Liver (tissue), 10 donors: ENCODE measurements at places on chromosomes 16 and 17. TPM values are rescaled to one million over a fixed set of nuclear protein-coding genes. Genes with fewer than 3 reads are reported as not detected.

DNA sequence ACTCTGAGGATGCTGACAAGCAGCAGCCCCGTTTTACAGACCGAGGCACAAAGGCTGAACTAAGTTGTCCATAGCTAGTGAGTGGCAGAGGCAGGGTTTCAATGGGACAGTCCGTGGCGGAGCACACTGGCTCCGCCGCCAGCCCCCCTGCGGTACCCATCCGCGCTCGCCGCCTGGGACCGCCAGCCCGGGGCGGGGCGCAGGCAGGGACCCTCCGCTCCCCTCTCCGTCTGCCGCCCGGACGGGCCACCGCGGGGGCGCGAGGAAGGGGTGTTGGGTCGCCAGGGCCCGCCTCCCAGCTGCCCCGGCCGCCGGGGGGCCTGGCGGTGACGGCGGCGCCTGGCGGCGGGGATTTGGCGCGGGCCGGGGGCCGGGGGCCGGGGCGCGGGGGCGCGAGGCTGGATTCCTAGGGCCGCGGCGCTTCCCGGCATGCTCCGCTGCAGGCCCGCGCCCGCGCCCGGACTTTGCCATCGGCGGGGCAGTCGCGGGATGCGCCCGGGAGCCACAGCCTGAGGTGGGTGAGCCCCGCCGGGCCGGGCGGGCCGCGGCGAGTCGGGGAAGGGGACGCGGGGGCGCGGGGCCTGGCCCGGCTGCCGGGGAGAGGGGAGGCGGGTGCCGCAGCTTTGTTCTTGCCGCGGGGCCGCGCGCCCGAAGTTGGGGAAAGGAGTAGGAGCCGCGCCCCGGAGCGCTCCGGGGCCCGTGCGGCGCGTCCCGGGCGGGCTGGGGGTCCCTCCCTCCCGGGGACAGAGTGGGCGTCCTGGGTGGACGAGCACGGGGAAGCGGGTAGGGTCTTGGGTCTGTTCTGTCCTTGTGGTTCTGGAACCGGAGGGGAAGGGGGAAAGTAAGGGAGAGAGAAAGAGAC is at the start of gene TMEM98:
Gene TMEM98 (plus strand): TSS at position 430 of the 862 bp plus-strand sequence. CDS start 3,376 bp downstream, outside the sequence.
- peak; percentile 59 for DNase-seq

DNA sequence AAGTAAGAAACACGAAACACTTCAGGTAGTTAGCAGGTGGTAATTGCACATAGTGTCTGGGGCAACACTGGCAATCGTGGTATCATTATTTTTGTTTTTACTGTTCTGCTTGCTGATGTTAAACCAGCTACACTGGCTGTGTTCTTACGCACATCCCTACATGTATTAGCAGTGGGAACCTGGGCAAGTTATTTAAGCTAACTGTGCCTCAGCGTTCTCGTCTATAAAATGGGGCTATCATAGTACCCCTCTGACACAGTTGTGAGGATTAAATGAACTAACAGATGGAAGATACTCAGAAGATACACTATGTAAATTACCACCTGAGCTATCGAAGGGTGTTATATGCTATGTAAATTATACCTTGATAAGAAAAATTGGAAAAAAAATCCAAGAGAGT is 117.4 kb downstream of the SNX29 start:
- no peak for DNase-seq

DNA sequence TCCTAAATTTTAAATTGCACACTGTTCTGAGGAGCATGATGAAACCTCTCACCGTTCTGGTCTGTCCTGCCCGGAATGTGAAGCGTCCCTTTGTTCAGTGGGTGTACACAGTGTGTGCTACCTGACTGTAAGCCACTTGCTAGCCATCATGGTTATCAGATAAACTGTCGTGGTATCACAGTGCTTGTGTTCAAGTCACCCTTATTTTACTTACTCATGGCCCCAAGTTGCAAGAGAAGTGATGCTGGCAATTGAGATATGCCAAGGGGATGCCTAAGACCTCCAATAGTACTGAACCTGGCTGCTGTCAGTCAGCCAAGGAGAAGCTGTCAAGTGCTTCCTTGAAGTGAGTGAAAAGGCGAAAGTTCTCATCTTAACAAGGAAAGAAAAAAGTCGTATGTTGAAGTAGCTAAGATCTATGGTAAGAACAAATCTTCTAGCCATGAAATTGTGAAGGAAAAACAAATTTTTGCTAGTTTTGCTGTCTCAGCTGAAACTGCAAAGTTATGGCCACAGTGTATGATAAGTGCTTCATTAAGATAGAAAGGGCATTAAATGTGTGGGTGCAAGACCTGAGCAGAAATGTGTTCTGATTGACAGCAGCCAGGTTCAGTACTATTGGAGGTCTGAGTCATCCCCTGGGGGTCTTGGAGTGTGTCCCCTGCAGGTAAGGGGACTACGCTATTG is 5.8 kb downstream of the PIK3R6 start:
- peak; percentile 27 for DNase-seq

DNA sequence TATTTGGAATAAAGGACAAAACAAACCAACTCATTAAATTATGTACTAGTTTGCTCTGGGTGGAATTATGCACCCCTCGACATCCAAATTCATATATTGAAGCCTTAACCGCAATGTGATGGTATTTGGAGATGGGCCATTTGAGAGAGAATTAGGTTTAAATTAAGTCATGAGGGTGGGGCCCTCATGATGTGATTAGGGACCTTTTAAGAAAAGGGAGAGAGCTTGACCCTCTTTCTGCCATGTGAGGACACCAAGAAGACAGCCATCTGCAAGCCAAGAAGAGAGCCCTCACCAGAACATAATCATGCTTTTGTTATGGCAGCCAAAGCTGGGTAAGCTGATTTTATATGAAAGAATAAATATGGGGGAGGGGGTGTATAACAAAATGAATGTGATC is 2.0 kb downstream of the C16orf87 start:
- DNase-seq = no peak

DNA sequence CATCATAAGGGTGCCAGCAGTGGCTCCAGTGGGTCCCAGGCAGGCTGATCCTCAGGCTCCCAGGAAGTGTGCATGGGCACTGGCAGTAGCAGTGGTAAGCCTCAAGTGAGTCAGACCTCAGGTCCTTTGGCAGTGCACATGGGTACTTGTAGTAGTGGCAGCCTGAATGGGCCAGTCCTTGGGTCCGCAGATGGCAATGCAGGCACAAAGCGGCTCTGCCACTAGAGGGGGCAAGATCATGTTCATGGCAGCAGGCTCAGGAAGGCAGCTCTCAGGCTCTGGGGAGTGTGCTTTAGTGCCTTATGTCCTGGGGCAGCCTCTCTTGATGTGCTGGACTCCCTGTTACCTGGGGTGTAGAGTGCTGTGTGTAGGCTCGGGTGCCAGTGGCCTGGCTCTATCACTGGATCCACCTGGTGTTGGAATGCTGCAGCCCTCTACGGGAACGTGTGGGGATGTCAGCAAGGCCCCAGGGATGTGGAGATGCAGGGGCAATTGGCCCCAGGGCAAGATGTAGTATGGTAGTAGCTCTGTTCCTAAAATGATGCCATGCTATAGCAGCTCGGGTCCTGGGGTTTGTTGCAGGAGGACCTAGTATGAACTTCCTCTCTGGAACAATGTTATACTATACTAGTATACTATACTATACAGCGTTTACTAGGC is 11.0 kb downstream of the ACSM3 start:
- peak; percentile 77 for DNase-seq

GRCh38 chr17:57935833-57936807 is 19.1 kb downstream of the CUEDC1 start:
- DNase-seq = no peak

DNA sequence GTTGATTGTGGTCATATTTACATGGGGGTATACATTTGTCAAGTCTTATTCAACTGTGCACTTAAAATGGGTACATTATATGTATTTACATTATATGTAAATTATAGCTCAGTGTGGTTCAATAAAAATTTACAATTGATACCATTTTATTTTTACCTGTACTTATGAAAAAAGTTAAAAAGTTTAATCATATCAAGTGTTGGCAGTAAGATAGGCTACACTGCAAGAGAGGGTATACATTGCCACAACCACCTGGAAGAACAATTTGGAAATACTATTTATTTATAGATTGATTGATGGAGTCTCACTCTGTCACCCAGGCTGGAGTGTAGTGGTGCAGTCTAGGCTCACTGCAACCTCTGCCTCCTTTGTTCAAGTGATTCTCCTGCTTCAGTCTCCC is 453.3 kb downstream of the XYLT1 start:
- DNase-seq = no peak

- DNase-seq = no peak
Observed at GRCh38 chr17:8002721-8003593, 542 bp downstream of the GUCY2D start.

DNA sequence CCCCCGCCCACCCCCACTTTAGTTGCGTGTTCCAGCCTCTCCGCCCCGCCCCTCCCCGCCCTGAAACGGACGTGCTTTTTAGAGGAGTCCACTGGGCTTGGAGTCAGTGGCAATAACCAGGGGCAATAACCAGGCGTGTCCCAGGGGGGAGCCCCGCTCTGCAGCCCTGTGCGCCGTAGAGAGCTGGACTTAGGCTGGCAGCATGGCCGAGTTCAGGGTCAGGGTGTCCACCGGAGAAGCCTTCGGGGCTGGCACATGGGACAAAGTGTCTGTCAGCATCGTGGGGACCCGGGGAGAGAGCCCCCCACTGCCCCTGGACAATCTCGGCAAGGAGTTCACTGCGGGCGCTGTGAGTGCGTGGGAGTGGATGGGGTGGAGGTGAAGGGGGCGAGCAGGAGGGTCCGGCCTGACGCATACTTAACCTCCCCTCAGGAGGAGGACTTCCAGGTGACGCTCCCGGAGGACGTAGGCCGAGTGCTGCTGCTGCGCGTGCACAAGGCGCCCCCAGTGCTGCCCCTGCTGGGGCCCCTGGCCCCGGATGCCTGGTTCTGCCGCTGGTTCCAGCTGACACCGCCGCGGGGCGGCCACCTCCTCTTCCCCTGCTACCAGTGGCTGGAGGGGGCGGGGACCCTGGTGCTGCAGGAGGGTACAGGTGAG is at the start of gene ALOX15B:
Gene ALOX15B (plus strand): TSS at position 106 of the 657 bp plus-strand sequence. CDS start 97 bp downstream, at position 203.
- DNase-seq = no peak

DNA sequence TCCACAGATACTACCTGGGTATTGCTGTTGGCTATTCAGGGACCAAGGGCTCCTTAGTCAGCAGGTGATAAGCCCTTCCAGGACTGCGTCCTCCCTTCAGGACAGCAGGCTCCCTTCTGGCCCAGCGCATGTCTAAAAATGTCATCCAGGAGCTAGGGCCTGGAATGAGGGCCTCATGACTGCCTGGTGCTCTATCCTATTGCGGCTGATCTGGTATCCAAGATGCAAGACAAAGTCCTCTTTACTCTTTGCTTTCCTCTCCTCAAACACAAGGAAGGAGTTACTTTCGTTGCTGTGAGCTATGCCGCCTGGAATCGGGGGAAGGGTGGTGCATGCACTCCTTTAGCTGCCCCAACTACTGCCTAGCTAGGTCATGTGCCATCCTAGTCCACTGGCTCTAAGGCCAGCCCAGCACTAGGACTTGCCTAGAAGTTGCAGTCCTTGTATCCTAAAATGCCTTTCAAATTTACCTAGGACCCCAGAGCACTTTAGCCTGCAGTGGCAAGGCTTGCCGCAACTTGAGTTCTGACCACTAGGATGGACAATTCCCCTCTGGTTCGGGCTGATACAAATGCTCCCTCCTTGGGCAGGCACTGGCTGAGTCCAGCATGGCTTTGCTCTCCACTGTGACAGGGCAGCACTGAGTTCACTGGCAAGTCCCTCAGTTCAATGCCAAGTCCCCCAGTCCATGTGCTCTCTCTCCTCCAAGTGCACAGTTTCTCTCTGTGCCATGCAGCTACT is 10.1 kb upstream of the TMEM219 start:
- DNase-seq = no peak

GRCh38 chr17:39194089-39194984 is 3.1 kb downstream of the CACNB1 start:
- peak; percentile 49 for DNase-seq

DNA sequence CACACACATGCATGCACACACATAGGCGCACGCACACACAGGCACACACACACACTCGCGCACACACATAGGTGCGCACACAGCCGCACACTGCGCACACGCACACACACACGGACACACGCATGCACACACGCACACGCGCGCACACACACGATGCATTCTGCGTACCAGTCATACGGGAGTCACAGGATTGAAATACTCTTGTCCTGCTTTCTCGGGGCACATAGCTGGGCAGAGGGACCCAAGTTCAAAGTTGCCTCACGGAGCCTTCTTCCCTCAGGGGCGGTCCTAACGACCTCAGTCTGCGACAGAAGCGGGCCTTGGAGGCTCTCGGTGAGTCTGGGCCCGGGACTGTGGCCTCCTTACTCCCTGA is 56.0 kb downstream of the MRM1 start:
- no peak for DNase-seq

DNA sequence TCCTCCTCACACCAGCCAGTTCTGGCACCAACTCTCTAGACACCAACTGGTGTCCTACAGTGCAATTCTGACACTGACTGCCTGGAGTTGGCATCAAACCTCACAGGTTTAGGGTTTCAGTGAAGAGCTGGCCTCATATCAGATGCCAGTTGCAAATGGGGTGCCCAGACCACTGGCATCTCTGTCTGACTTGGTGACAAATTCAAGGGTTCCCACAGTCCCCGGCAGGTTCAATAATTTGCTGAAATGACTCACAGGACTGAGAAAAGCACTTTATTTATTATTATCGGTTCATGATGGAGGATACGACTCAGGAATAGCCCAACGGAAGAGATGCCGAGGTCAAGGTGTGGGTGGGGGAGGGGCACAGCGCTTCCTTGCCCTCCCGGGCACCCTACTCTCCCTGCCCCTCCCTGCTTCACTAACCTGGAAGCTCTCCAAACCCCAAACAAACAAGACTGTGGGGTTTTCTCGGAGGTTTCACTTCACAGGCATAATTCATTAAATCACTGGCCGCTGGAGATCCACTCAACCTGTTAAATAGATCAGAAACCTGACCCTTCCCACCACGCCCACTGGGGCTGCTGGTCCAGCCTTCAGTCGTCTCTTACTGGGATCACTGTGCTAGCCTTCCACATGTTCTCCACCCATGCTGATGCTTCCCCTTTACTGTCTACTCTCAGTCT is 1.7 kb upstream of the NLRP1 start:
- no peak for DNase-seq

DNA sequence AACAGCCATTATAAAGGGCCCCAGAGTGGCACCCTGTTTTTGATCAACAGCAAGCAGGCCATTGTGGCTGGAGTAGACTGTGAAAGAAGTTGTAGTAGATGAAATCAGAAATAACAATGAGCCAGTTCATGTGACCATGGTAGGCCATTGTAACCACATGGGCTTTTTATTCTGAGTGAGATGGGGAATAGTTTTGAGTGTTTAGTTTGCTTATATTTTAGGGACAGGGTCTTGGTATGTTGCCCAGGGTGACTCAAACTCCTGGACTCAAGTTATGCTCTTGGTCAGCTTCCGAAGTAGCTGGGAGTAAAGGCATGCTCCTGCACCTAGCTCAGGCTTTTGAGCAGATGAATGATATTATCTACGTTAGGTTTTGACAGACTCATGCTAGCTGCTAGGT is 12.0 kb downstream of the CBFB start:
- DNase-seq = no peak

GRCh38 chr17:29240968-29241963 is 5.4 kb upstream of the CRYBA1 start:
- no peak for DNase-seq

Gene GRN
- total RNA-seq = 90.9 TPM

Gene SLC5A2
- 0.14 TPM for total RNA-seq

Gene DPEP1
- total RNA-seq = 0.25 TPM

Gene OR3A3
- total RNA-seq = not detected

Gene TTC19
- 29.3 TPM for total RNA-seq

Gene CCL14
- 1.9 TPM for total RNA-seq
